ENCODE measurements at places on chromosomes 5 and 9.
A peak's percentile ranks its signal among the peaks of the same experiment; 100 is the strongest.

- DNase-seq, result no peak
These were observed 1.7 kb downstream of the DIAPH1 start for GRCh38 chr5:141617128-141617527.

DNA sequence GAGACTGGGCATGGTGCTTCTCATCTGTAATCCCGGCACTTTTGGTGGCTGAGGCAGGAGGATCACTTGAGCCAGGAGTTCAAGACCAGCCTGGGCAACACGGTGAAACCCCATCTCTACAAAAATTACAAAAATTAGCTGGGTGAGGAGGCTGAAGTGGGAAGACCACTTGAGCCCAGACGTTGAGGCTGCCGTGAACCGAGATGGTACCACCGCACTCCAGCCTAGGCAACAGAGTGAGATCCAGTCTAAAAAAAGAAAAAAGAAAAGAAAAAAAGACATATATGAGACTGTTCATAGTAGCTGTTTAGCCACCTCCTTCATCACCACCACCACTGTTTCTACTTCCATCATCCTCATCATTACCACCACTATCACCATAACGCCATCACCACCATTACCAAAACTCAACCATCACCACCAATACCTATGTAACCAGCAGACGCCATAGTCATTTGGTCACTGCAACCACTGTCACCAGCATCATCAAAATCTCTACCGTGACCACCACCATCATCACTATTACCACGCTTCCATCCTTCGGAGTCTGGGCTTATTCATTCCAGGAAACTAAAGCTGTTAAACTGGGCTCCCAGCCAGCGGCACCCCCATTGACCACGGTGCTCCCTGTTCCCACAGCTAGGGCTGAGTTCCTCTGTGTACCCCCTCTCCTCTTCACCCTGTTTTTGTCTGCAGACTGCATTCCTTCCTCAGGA, 8.4 kb upstream of the KIF12 start:
- no peak for DNase-seq

GRCh38 chr5:179852993-179853547, 5.5 kb downstream of the MRNIP start:
- no peak for DNase-seq

GRCh38 chr5:219991-220390, 1.9 kb downstream of the SDHA start:
- DNase-seq, result no peak

- no peak for DNase-seq
These were observed 262.1 kb upstream of the KLF4 start for GRCh38 chr9:107751567-107752210.

GRCh38 chr5:139171779-139172404, 26.3 kb downstream of the SIL1 start:
- no peak for DNase-seq

- DNase-seq, result no peak
These were observed 42.0 kb downstream of the PDCD1LG2 start for GRCh38 chr9:5552301-5552700.

- no peak for DNase-seq
These were observed 20.4 kb downstream of the NXNL2 start for GRCh38 chr9:88555268-88555980.

DNA sequence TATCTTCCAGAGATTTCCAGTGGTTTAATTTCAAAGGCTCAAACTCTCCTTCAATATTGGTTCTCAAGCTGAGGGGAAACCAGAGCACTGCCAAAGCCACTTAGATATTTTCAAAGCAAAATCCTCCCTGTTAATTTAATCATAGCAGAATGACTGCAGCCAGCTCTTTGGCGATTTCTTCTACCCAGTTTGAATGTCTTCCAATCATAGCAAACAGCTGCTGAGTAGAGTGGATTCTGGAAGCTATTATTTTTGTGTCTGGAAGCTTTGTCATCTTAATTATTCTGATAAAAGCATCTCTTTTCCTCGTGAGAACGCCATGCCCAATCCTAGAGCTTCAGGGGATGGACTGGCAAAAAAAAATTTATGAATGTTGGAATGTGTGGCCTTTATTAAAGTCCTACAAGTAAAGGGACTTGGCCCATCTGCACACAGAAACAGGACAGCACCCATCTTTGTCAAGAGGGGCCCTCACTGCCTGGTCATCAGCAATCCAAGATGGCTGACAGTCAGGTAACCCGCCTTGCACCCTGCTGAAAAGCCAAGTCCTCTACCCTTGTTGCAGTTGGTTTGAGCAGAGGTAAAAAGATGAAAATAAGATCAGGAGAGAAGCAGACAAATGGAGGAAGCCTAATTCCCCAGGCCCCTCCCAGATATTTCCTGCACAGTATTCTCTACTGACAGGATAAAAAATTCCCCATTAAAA, 125.1 kb downstream of the SUSD1 start:
- DNase-seq, result no peak

GRCh38 chr9:101037430-101037829, 8.9 kb downstream of the PLPPR1 start:
- DNase-seq, result no peak

- DNase-seq, result no peak
These were observed 15.4 kb downstream of the SLC36A3 start for GRCh38 chr5:151288180-151288579.

DNA sequence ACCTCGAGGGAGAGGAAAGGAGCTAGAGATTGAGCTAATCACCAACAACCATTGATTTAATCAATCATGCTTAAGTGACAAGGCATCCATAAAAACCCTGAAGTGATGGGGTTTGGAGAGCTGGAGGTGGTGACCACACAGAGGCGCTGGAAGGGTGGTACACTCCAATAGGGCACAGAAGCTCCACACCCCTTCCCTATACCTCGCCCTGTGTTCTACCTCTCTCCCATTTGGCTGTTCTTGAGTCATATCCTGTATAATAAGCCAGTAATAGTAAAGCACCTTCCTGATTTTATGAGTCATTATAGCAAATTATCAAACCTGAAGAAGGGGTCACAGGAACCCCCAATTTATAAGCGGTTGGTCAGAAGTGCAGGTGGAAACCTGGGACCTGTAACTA, 18.3 kb downstream of the ACTL7B start:
- no peak for DNase-seq

DNA sequence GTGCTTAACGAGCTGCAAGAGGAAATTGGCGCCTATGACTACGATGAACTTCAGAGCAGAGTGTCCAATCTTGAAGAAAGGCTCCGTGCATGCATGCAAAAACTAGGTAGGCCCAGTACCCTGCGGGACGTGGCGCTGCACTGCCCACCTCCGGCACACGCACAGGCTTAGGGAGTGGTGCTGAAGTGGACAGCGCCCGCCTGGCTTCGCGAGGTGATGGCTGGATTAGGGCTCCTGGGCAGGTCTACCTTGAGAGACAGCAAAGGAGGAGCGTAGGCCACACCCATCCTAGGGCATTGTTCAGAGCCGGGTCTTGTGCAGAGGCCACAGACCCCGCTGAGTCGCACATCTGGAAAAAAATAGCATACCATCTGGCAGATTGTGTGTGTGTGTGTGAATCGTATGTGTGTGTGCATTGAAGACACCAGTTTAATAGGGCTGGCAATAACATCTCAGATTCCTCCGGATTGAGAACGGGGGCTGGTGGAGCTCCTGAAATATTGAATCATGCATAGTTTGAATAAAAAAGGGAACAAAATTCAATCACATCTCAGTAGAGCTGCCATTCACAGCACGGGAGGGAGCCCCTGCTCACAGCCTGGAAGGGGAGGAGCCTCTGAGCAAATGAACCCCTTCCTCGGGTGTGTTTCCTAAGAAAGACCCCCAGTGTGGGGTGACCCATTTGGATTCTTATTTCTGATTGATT, 11.1 kb downstream of the OLFM1 start:
- no peak for DNase-seq

GRCh38 chr5:149719666-149720065, 10.4 kb upstream of the PPARGC1B start:
- no peak for DNase-seq

DNA sequence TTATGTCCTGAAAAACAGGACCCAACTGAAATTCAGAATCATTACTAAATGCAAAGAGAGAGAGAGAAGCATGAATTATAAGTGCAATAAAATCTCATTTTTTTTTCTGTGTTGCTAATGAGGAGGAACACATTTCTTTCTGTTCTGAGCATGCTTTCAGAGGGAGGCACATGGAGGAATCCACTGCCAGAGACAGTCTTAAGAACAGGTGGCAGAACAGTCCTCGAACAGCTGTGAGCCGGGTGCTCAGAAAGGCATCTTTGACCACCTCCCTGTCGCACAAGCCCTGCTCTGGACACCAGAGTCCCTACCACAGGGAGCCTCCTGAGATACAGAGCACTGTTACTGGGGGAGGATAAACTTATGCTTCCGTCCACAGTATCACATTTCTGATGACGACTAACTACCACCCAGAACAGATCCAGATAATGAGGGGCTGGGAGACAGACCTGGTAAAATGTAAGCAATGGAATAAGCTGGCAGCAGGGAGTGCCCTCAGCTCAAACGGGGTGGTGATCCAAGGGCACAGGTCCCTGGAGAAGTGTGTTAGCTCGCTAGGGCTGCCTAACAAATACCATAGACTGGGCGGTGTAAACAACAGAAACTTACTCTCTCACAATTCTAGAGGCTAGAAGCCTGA, 134.0 kb downstream of the SLC1A3 start:
- DNase-seq, result no peak

DNA sequence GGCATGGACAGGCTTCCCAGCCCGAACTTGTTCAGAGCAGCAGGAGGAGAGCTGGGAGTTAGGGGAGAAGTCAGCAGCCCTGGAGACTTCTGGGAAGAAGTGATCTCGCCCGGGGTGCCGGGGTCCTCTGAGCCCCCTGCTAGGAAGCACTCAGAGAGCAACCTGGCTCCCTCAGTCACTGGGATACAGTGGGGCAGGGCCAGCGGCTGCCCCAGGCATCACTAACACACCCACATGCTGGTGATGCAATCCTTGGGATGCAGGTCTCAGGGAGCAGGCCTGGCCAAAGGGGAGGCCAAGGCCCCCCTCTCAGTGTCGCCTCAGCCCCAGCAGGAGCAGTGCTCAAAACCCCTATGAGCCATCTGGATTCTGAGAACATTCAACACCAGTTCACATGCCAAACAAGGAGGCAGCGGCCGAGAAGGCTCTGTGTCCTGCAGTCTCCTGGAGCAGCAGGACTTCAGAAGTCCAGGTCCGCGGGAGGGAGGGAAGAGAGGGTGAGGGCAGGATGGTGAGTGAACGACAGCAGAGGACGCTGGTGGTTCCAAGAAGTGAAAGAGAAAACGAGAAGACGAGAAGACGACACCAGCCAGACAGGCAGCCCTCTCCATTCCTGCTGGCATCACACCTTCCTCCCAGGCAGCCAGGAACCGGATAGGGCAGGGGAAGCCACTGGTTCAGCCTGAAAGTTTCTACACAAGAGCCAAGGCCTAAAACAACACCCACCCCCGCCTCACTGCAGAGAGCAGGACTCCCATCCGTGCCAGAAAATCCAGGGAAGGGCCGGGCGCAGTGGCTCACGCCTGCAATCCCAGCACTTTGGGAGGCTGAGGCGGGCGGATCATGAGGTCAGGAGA, 2.3 kb downstream of the PNPLA7 start:
- no peak for DNase-seq

GRCh38 chr5:160298189-160298588, 14.2 kb downstream of the CCNJL start:
- no peak for DNase-seq

- DNase-seq, result no peak
These were observed 5.5 kb downstream of the TTC16 start for GRCh38 chr9:127721391-127721821.

GRCh38 chr5:142141463-142141862, 32.9 kb downstream of the NDFIP1 start:
- no peak for DNase-seq

DNA sequence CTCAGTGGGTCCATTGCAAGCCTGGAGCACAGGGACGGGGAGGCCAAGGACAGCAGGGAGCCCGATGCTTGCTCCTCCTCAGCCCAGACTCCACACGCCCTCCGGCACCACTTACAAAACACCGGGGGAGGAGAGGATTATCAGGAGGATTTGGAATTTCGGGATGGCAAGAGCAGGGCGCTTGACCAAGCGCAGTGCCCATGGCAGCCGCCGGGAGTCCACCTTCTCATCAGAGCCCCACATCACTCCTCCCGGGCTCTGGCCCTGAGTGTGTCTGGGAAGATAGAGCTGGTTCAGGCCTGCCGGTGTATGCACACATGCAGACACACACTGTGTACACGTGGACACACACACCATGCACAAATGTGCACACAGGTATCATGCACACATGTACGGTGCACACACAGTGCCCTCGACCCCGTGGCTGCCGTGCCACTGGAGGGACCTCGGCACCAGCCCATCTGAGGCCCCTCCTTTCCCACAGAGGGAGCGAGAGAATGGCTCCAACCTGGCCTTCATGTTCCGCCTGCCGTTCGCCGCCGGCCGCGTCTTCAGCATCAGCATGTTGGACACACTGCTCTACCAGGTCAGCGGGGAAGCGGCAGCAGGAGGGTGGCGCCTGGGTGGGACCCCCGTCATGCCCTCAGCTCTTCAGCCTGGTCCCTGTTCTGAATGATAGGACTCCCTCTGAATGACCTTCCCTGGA, 81.7 kb downstream of the KCNT1 start:
- no peak for DNase-seq

- DNase-seq, result peak; percentile 60
These were observed 26.2 kb upstream of the ACOT12 start for GRCh38 chr5:81420039-81420667.
